ENCODE measurements at places on chromosomes 11 and 22. TPM values are rescaled to one million over a fixed set of nuclear protein-coding genes. Genes with fewer than 3 reads are reported as not detected.

Gene OR8A1
- total RNA-seq = not detected

Gene PANX3
- total RNA-seq = not detected

Gene ST14
- total RNA-seq = under 0.01 TPM

Gene CSF2RB
- total RNA-seq = 4.5 TPM

Gene HBE1
- not detected for total RNA-seq

Gene RTN4R
- 0.58 TPM for total RNA-seq

Gene TEX12
- not detected for total RNA-seq

Gene ADAMTS8
- total RNA-seq = 0.28 TPM

Gene SERPIND1
- total RNA-seq = not detected

Gene MN1
- 3.1 TPM for total RNA-seq

Gene OR52A1
- total RNA-seq = not detected

Gene APLP2
- 540 TPM for total RNA-seq

Gene ACRV1
- total RNA-seq = not detected

Gene MPZL3
- total RNA-seq = 1.3 TPM

Gene SLC22A6
- not detected for total RNA-seq

Gene OTOG
- not detected for total RNA-seq

Gene TMEM86A
- total RNA-seq = 0.56 TPM

Gene SLCO2B1
- total RNA-seq = 0.38 TPM

Gene GRIK4
- not detected for total RNA-seq

Gene UBE2L6
- 40.9 TPM for total RNA-seq

Gene FHIP1B
- 10.1 TPM for total RNA-seq

Gene HMGXB4
- 26.6 TPM for total RNA-seq

Gene CTSC
- total RNA-seq = 197 TPM

Gene OR2D2
- 0.28 TPM for total RNA-seq

Gene CFAP300
- 9.4 TPM for total RNA-seq
